ENCODE measurements at places on chromosomes 6 and 20. TPM values are rescaled to one million over a fixed set of nuclear protein-coding genes. Genes with fewer than 3 reads are reported as not detected.

- DNase-seq: no peak
These were observed 111.8 kb upstream of the QKI start for GRCh38 chr6:163302747-163303146.

DNA sequence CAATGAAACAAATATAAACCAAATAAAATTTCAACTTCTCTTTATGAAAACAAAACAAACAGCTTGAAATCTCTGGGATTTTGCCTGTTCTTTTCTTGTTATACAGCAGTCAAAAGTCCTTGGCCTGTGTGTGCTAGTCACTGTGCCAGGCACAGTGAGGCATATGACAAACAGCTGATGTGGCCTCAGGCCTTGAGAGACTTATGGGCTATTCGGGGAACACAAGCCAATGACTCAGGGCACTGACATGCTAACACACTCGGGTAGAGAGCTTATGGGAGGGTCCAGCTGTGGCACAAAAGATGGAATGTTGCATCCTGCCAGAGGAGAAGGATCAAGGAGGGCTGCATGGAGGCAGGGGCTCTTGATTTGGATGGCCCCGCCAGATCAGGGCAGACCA is 95.4 kb upstream of the NKX2-2 start:
- no peak for DNase-seq

- no peak for DNase-seq
These were observed 735 bp downstream of the SIRPG start for GRCh38 chr20:1656844-1657243.

DNA sequence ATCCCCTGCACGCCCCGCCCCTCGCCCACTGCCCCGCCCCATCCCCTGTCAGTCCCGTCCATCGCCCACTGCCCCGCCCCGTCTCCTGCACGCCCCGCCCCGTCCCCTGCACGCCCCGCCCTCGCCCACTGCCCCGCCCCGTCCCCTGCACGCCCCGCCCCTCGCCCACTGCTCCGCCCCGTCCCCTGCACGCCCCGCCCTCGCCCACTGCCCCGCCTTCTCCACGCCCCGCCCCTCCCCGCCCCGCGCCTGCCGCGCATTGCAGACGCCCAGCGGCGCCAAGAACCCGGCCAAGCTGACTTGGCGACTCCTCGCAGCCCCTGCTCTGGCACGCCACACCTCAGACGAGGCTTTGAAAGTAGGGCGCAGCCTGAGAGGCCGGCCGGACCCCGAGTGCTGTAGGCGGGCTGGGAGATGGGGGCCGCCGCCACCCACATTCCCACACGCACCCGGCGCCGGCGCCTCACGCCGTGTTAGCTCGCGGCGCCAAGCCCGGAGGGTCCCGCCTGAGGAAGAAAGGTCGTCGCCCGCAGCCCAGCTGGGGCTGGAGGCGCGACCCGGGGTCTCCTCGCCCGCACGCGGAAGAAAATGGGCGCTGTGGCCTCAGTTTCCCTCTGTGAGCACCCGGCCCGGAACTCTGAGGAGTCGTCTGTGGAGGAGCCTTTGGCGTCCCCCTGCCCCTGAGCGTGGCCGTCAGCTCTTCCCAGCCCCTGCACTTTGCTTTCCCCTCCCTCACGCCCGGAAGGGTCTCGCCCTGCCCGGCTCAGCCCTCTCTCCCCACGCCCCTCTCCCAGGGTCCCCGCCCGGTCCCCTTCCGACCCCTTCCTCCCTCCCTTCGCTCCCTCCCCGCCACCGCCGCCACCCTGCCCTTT is at the start of gene RAD21L1:
Gene RAD21L1, plus strand, starts transcription at position 262 of the 872 bp plus-strand sequence. CDS start 2,410 bp downstream, outside the sequence.
- no peak for DNase-seq

DNA sequence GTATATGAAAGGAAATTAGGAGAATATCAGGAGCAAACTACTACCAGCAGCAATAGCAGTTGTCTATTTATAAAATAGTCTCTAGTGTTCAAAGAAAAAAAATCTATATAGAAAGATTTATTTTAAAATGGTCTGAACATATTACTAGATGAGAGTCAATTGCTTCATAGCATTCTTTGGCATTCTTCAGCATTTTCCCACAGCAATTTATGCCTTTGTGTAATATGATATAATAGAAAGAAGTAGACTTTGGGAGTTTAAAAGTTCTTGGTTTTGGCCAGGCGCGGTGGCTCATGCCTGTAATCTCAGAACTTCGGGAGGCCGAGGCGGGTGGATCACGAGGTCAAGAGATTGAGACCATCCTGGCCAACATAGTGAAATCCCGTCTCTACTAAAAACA is 157.0 kb upstream of the PLN start:
- DNase-seq: no peak

Gene TGM2
- 0.15 TPM for total RNA-seq

Measured in Karpas-422 (cell line).